ENCODE measurements at places on chromosomes 13 and 19. TPM values are rescaled to one million over a fixed set of nuclear protein-coding genes. Genes with fewer than 3 reads are reported as not detected.

Gene KCNRG
- total RNA-seq, result 20.7 TPM

Gene RXFP2
- not detected for total RNA-seq

Gene TMEM221
- 0.94 TPM for total RNA-seq

Gene FOSB
- 2.2 TPM for total RNA-seq

Gene CYP4F2
- total RNA-seq, result not detected

Gene ZNF813
- total RNA-seq, result 6.6 TPM

Gene ONECUT3
- not detected for total RNA-seq

Measured in occipital lobe (tissue), 3 donors.